Activated CD8-positive, alpha-beta T cell treated with anti-CD3 and anti-CD28 coated beads, Interleukin-2, amount 10 ng/mL, durations not matched to agents 7 days and 5 days (primary cell): ENCODE measurements at places on chromosomes 2 and 18.

DNA sequence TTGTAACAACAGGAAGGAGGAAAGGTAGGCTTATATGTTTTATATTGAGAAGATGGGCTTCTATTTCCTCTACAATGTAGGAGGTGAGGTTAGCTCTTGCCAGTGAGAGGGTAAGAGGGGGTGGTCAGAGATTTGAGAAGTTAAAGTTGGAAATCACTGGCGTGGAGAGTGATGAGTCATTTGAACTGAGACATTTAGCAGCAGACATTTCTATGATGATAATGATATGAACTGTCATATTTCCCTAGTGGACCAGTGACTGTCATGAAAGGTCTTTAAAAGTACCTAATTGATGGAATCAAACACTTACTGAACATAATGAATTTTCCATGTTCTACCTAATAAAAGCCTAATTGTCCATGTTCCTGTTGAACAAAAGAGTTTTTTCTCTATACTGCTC, 126.1 kb downstream of the FAM161A start:
- DNase-seq, result no peak

- DNase-seq, result no peak
Observed at GRCh38 chr2:223959688-223960087, 2.4 kb downstream of the MRPL44 start.

- no peak for DNase-seq
Observed at GRCh38 chr2:173390036-173390435, 35.4 kb downstream of the CDCA7 start.

DNA sequence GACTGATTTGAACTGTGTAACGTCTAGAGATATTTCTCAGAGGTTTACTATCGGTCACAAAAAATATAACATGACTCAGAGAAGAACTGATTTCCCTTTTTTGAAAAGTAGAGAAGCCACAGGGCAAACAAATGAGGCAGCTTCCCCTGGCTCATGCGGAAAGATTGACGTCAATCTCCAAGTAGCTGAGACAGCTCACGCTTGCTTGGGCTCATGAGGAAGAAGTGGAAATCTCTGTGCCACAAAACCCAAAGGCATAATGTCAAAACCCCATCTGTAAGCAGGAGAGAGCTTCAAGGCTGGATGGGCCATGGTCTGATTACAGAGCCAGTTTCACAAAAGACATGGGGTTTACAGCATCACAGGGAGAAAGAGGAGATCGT, 188.1 kb downstream of the ARL4C start:
- DNase-seq, result peak; percentile 81

GRCh38 chr2:97745474-97746174, 32.2 kb downstream of the ZAP70 start:
- peak; percentile 68 for DNase-seq

GRCh38 chr2:69589973-69590652, 53.4 kb downstream of the AAK1 start:
- no peak for DNase-seq

- DNase-seq, result no peak
Observed at GRCh38 chr2:142045641-142046040, 85.2 kb downstream of the LRP1B start.

- DNase-seq, result no peak
Observed at GRCh38 chr2:241310917-241311566, 4.4 kb downstream of the HDLBP start.

DNA sequence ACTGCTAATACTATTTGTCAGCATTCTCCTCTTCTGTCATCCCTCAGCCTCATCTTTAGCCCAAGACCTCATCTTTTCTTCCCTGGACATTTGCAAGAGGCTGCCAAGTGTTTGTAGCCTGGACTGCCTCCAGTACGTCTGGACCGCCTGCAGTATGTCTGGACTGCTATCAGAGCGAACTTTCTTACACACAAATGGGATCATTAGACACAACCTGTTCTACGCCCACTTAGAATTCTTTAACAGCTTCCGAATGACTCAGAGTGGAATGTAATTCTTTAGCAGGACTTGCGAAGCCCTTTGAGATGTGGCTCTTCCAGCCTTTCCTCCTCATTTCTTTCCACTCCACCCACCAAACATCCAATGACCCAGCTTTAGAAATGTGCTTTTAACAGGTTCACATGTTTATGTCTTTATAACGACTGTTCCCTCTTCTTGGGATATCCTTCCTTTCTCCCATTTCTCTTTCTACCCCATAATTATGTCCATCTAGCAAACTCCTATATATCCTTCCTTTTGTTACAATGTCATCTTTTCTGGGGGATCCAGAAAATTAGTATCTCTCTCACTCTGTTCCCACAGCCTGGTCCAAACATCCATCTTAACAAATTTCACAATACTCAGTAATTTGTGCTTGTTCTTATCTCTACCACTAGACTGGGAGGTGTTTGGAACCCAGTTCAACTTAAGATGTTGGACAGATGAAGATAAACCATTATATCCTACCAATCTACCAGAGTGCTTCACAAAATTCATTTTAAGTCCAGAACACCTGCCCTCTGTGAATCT, 171.3 kb upstream of the PGAP1 start:
- no peak for DNase-seq

DNA sequence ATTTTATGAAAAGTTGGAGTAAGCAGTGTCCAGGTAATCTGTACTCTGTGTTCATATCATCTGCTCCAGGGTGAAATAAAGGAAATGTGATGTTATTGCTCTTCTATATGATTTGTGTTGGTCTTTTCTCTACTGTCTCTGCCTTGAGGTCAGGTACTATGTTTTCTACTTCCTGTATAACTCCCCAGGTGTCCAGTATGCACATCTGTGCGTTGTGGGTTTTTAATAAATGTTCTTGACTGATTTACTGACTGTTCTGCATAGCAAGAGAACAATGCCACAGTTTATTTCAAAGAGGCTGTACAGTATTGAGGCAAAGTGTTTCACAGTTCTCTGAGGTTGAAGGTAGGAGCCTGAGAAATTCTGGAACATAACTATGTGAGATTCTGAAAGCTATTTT, 89.7 kb downstream of the BABAM2 start:
- no peak for DNase-seq

DNA sequence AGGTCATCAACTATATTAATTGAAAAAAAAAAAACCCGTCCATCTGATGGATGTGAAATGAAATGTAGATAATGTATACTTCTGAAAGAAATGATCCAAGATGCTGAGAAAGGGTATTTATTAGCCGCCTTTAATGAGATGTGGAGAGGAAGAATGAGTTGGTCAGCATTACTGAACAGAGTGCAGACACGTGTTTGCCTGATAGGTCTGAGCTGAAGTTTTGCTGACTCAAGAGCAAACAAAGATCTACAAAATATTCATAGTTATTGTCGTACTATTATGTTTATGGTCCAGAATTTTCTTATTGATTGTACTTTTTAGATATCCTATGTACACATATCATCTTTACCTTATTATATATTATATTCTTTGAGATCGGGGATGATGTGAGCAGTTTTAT, 235.3 kb downstream of the RDH14 start:
- no peak for DNase-seq

DNA sequence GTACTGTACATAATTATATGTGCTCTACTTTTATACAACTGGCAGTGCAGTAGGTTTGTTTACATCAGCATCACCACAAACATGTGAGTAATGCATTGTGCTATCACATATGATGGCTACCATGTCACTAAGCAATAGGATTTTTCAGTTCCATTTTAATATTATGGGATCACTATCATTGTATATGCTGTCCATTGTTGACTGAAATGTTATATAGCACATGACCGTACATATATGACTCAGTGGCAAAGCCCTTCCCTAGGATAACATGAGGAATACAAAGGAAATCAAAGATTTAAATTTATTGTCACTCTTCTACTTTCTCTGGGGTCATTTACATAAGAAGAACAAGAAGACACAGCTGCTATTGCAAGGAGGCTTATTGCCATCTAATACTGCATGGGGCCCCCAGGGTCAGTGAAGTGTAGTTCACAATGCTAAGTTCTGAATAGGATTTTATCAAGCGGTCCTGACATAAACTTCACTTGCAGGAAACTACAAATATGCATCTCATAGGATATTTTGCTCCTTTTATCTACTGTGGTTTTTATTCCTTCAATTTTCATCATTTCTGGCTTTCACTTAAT, 21.8 kb downstream of the PDE1A start:
- no peak for DNase-seq

GRCh38 chr2:128289439-128289838, 29.2 kb downstream of the HS6ST1 start:
- no peak for DNase-seq

GRCh38 chr18:995629-996028, 91.0 kb downstream of the ADCYAP1 start:
- no peak for DNase-seq

- no peak for DNase-seq
Observed at GRCh38 chr2:68294913-68295312, 24.8 kb downstream of the CNRIP1 start.

- DNase-seq, result no peak
Observed at GRCh38 chr2:121197369-121198091, 87.5 kb downstream of the TFCP2L1 start.

- DNase-seq, result no peak
Observed at GRCh38 chr2:150618245-150618895, 130.9 kb upstream of the RND3 start.

- no peak for DNase-seq
Observed at GRCh38 chr2:166516712-166517303, 22.8 kb upstream of the SCN7A start.

DNA sequence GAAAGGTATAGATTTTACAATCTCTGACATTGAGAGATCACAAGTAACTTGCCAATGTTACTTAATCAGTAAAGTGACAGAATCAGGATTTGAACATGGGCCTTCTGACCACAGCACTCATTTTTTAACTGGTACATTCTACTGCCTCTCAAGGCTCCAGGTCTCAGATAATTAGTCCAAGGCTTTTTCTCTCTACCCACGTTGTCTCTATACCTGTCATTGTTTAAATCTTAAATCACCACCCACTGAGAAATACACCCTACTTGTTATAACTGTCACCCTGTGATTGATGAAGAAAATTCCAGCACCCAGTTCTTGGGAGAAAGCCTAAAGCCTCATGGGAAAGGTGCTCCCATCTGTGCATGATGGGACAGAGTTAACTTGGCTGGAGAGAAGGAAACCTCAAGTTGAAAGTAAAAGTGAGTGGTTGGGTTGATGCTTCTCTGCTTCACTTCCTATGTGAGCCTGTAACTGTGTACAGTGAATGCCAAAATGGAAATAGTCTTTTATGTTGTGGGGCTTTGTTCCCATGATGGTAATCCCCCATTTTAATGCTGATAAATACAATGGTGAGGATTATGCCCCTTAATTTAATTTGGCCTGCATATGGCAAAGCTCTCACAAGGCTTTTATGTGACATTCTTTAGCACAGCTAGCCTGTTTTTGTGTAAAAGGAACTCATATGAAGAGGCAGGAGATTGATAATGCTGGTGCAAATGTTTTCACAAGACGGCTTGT, 190.1 kb upstream of the SP5 start:
- no peak for DNase-seq

- no peak for DNase-seq
Observed at GRCh38 chr2:143290221-143290620, 161.0 kb downstream of the ARHGAP15 start.

DNA sequence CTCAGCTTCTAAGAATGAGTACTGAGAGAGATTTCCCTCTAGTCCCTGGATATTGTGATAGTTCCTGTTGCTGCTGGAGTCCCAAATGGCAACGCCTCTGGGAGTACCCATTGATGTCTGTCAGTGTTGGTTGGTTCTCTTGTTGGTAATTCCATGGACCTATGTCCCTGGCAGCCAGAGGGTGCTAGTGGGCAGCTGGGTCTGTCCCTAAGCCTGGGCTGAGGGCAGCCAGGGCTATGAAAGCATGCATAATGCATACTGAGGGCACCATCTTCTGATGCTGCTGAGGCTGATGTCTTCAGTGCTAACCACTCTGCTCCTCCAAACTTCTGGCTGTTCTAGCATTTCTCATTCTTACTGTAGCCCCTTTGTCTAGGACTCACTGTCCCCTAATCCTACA, 35.9 kb downstream of the NABP1 start:
- DNase-seq, result no peak

GRCh38 chr2:109058802-109059201, 69.8 kb upstream of the EDAR start:
- no peak for DNase-seq

DNA sequence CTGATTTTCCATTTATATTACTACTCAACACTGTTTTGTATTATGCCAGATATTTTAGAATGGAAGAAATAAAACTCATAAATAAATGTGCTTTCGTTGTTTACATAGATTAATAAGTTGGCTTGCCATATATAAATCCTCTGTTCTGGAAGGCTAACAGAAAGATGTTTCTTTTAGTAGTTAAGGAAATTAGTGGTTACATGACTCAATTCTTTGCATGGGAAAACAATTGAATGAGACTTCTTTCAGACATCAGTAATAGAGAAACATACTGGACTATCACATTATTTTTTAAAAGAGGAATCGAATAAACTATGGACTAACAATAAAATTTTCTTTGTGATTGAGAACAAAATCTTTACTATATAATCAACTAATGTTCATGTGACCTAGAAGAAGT, 336.5 kb downstream of the KCNS3 start:
- no peak for DNase-seq

DNA sequence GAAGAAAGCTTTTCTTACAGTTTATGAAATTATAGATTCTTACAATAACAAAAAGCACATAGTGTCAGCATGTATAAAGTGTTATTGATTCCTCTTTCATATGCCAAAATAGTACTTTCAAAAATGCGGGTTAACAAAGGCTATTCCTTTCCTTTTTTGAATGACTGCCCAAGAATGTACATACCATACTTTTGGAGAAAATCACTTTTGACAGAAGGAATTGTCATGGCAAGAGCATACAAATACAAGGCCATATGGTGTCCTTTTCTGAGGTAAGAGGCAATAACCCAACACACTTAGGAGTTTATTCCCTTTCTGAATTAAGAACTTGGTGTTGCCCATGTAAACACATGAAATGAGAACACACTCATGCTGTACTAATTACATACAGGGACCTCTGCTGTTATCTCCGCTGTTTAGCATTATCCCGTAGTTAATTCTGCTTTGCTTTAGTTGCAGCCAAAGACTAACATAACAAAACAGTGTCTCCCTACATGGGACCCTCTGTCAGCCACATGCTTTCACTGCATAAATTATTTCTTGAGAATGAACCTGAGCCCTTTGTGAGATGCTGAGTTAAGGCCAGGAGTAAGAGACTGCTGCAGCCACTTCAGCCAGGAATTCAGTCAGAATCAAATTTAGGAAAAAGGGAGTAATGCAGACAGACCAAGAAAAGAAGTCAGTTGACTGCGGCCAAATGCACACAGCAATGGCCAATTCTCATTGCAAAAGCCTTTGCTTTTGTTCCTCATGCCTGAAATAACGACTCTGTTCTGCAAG, 67.0 kb downstream of the CDH2 start:
- DNase-seq, result no peak
